ENCODE measurements at places on chromosomes 11 and 22. TPM values are rescaled to one million over a fixed set of nuclear protein-coding genes. Genes with fewer than 3 reads are reported as not detected.

- DNase-seq: no peak
Observed at GRCh38 chr11:26344647-26345046, 12.7 kb downstream of the ANO3 start.

DNA sequence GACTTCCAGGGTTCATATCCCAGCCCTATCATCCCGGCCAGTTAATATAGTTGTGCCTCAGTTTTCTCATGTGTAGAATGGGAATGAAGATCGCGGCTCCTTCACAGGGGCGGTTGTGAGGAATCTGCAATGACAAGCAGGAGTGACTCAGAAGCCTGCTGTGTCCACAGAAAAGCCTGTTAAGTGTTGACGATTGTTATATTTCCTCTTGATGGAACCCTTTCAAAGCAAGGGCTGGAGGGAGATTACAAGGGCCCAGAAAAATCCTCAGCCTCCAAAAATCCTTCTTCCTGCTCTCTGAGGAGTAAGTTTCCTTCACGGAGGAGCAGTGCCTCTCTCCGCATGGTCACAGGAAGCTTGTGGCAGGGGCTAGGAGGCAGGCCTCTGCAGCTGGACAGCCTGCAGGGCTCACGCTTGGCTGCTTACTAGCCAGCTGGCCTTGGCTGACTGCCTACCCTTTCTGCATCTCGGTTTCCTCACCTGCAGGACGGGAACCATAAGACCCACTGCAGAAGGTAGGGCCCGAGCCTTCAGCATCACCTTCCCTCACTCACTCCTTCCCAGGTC is 63.4 kb downstream of the CACNG2 start:
- DNase-seq: no peak

DNA sequence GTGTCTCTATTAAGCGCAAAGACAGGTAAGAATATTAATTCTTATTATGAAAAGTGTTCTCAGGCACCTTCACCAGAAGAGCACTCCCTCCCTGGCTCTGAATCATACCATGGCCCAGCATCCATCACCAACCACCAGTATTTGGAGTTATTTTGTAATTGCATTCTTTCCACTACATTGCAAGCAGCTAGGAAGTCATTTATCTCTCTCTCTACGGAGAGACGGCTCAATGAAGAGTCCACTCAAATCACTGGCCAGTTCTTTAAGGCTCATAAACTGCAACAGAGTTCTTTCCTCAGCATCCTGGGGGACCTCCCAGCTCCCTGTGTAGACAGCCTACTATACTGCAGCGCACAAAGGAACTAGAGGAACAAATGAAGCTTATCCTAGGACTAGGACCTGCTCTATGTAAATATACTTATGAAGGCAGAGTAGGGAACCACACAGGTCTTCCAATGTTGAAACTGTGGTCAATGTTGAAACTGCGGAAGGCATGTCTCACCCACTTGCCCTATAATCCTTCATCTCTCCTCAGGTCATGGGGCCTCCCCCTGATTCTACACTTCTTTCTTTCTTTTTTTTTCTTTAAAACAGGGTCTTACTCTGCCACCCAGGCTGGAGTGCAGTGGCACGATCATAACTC is 63.4 kb downstream of the AAMDC start:
- no peak for DNase-seq

The ZFPL1 gene
- 23.5 TPM for total RNA-seq

The GDPD4 gene
- not detected for total RNA-seq
